H1 (cell line): ENCODE measurements at places on chromosomes 5 and 9.

- DNase-seq, result no peak
Measured at GRCh38 chr9:36941441-36941840, 92.6 kb downstream of the PAX5 start.

DNA sequence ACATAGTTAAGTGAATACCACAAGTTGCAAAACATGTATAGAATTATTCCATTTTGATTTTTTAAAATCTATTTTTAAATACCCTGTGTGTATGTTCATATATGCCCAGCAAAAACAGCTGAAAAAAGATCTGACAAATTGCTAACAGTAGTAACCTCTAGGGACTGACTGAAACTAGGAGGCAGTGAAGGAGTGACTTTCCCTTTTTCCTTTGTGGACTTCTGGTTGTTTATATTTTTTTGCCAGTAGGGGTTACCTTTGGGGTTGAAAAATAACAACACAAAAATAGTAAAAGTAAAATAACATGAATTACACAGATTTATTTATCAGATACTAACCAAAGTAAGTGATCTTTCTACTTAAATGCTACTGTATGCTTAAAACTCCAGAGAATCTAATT lies 2.9 kb downstream of the MEGF9 start:
- no peak for DNase-seq

- DNase-seq, result no peak
Measured at GRCh38 chr5:78541086-78541654, 107.4 kb downstream of the LHFPL2 start.

GRCh38 chr5:87997662-87998061 lies 271.0 kb downstream of the TMEM161B start:
- no peak for DNase-seq

GRCh38 chr9:88776717-88777497 lies 214.4 kb upstream of the S1PR3 start:
- DNase-seq, result no peak

- peak; percentile 88 for DNase-seq
Measured at GRCh38 chr9:114098021-114098935, 814 bp downstream of the KIF12 start.

- DNase-seq, result no peak
Measured at GRCh38 chr5:119943148-119943547, 313.8 kb downstream of the FAM170A start.

DNA sequence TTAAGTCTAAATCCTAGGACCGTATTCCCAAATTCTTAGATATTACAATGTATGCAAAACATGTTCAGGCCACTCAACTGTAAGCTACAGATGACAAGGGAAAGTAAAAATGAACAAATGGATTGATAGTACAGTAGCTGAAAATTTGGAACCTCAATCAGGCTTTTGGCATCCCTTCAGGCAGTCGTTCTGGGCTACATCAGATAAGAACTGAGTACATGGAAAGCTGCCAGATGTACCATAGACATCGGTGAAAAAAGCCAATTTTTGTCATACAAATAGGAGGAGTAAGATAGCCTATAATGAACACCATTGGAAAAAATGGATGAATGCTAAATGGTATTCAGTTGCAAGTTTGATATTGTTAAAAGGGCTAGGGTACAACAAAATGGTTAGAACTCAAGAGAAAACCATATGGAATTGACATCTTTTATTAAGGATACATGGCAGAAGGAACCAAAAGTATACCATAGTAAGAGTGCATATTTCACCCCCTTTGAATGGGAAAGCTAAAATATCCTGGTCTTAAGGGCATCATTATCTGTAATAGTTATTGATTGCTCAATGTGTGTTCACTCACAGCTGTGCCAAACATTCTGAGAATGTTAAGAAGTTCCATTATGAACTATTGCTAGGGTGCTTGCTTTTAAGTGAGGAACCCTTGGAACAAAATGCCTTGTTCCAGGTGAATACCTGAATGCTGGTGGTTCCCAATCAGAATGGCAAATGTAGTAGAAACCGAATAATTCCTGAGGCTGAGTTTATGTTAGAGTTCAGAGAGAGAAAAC lies 86.4 kb downstream of the NR3C1 start:
- no peak for DNase-seq

DNA sequence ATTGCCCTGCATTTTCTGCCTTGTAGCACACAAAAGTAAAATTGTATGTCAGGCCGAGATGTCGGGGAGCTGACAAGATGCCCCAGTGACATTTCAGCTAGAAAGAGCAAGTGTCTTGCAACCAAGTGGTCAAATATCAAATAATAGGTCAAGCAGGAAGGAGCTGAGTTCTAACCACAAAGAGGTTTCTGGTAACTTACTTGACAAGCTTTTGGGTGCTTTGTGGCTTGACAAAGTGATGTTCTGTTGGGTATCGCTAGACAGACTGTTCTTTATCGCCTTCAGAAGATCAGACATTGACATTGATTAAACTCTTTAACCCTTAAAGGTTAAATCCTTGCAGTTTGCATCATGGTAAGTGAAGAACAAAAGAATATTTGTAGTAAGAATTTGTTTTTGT lies 419.9 kb downstream of the CCDC171 start:
- no peak for DNase-seq

GRCh38 chr9:112380102-112380824 lies at the start of gene HSDL2:
Gene HSDL2, plus strand, starts transcription at chr9:112380108. Its CDS starts 56 bp downstream, at chr9:112380164.
- DNase-seq, result no peak

- DNase-seq, result no peak
Measured at GRCh38 chr5:181235689-181236366, 7.9 kb downstream of the RACK1 start.

GRCh38 chr5:158033724-158034123 lies 174.8 kb upstream of the CLINT1 start:
- DNase-seq, result no peak

DNA sequence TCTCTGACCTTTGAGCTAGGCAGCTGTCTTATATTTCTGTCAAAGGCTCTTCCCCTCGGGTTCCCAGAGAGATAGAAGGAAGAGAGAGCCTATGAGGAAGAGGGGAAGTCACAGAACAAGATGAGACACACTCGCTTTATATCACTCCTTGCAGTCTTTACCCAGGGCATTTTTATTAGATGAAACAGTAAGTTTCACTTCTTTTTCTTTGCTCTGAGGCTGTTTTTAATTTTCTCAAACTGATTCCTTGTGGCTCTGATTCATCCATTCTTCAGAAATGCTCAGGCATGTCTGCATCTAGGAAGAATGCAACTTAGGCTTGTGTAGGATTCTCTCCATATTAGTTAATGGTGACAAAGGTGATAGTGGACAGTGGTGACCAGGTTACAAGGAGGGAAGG lies 132.9 kb upstream of the CHD1 start:
- no peak for DNase-seq

- no peak for DNase-seq
Measured at GRCh38 chr5:95181644-95182043, 103.2 kb downstream of the MCTP1 start.

DNA sequence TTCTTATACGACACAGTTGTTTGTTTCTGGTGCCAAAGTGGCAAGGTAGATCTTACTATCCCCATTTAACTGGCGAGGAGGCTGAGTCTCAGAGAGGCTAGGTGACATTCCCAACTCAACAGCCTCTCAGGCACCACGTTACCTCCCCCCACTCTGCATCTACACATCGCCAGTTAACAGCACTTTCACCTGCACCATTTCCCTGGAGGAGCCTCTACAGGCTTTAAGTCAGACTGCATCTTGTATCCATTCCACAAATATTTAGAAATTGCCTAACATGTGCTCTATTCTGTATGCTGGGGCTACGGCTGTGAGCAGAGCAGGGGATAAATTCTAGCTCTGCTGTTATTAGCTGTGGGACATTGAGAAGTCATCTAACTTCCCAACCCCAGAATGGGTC lies 168.6 kb downstream of the INSYN2B start:
- no peak for DNase-seq

DNA sequence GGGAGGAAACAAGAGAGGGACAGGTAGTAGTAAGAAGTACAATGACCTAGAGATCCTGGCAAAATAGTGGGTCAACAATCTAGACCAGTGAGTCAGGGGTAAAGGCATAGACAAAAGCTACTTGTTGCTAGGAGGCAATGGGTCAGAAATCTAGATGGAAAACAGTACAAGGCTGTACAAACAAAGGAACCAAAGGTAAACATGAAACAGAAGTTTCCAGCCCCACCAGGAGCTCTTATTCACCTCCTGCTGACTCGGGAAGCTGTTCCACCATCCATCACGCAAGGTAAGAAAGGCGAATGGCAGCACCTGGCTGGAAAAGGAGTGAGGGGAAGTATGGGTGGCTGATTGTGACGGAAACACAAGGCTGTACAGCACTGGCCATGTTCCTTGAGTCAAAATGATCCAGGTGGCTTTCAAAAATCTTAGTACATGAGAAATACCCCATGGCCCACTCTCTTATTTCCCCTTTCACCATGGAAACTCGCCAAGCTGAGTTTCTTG lies 70.5 kb upstream of the RAI14 start:
- DNase-seq, result no peak

DNA sequence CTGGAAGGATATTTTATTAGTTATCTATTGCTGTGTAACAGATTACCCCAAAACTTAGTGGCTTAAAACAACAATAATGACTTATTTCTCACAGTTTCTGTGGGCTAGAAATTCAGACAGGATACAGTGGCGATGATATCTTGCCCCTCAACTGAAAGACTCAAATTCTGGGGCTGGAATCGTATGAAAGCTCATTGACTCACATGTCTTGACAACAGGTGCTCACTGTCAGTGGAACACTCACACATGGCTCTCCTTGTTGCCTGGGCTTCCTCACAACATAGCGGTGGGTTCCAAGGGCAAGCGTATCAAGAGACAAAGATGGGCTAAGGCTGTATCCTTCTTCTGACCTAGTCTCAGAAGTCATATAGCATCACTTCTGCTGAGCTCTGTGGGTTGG lies 3.7 kb upstream of the GNPDA1 start:
- no peak for DNase-seq
